Stimulated activated CD4-positive, alpha-beta T cell treated with anti-CD3 and anti-CD28 coated beads, Interleukin-4, amount 100 ng/mL, for 4 hours (primary cell): ENCODE measurements at places on chromosomes 11 and 22.

- no peak for DNase-seq
Measured at GRCh38 chr11:83063073-83063754, 8.5 kb downstream of the RAB30 start.

GRCh38 chr11:69013009-69013951 is at the start of gene MRGPRF:
Gene MRGPRF (minus strand): TSS chr11:69013246. CDS start chr11:69009901, 3,345 bp downstream.
- no peak for DNase-seq

GRCh38 chr22:46675938-46676337 is 55.8 kb downstream of the GRAMD4 start:
- DNase-seq = no peak

GRCh38 chr11:122933416-122933815 is 48.2 kb downstream of the BSX start:
- no peak for DNase-seq

- no peak for DNase-seq
Measured at GRCh38 chr11:120715239-120715638, 203.7 kb downstream of the GRIK4 start.

DNA sequence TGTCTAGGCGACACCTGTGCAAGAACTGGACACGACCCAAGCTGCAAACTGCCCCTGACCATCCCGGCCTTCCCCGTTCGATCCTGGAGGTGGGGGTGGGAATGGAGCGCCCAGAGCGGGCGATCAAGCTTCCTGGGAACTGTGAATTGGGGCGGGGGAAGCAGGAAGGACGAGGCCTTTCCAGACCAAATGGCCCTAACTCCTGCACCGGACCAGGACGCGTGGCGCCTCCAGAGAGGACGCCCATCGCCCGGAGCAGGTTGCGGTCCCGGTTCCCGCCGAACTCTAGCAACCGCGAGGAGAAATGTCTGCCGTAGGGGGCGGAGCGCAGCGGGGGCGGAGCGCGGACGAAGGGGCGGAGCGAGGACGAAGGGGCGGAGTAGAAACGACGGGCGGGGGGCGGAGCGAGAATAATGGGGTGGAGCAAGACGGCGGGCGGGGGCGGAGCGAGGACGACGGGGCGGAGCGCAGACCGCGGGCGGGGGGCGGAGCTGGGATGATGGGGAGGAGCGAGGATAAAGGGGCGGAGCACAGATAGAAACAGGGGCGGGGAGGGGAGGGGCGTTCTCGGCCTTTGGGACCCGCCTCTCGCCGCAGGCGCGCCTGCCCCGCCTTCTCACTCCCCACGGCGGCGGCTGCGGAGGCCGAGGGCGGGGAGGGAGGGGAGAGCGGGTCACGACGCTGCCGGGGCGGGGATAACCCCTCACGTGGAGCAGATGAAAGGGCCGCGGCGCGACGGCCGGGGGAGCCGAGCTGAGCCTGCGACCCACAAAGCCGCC is at the start of gene ZNRF3:
Gene ZNRF3 (plus strand): TSS at position 695 of the 779 bp plus-strand sequence. CDS start 195 bp downstream, outside the sequence.
- DNase-seq = peak; percentile 90

GRCh38 chr11:110862407-110862806 is 150.2 kb upstream of the ARHGAP20 start:
- no peak for DNase-seq

DNA sequence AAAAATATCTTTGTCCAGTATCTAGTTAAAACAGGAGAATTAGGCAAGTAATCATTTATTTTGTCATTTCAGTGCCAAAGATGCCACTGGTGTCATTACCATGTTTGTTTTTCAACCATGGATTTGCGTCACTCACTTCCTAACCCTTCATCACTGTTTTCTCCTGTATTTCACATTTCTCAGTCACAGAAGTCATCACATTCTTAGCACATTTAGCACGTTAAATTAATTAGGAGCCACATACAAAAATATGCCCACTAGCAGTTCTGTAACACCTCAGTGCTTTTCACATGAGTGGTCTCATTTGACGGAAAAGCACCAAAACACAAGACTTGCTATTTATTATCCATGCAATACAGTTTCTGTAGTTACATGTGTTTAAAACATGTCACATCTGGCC is 546.0 kb downstream of the METTL15 start:
- DNase-seq = no peak

DNA sequence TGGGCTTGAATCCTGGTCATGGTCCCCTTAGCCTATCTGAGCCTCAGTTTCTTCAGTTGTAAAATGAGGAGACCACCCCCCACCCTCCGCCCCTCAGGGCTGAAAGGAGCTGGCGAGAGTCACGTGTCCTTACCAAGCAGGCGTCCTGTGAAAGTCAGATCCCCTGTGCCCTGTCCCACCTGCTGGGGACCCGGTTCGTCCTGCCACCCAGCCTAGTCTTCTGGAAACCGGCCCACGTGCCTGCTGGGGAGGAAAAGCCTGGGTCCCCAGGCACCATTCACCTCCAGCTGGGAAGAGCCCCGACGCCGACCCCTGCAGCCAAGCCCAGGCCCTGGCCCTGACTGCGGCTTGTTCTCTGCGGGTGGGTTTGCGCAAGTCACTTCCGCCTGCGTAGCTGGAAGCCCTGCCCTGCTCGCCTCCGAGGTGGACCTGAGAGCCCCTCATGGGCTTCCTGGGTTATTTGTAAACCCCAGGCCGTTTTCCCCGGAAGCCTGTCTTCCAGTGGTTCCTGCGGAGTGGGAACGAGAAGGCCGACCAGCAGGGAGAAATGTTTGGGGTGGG is 679 bp upstream of the SSH3 start:
- no peak for DNase-seq

- peak; percentile 61 for DNase-seq
Measured at GRCh38 chr22:42856179-42856864, 751 bp downstream of the ARFGAP3 start.

DNA sequence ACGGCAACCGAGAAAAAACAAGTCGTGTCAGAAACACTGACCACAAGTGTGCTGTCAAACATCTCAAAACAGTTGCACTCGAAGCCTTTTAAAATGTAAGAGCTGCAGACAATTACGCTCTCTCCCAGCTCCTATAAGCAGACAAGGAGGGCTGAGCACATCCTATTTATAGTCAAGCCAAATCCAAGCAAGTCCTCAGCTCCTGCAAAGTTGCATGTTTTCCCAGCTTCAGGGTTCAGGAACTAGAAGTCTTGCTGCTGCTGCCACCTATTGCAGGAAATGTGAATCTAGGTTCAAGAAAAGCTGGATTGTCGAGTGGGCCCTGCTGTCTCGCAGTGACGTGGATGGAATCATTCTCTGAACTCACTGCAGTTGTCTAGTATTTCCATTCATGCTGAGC is 15.5 kb downstream of the EFCAB6 start:
- DNase-seq = no peak

DNA sequence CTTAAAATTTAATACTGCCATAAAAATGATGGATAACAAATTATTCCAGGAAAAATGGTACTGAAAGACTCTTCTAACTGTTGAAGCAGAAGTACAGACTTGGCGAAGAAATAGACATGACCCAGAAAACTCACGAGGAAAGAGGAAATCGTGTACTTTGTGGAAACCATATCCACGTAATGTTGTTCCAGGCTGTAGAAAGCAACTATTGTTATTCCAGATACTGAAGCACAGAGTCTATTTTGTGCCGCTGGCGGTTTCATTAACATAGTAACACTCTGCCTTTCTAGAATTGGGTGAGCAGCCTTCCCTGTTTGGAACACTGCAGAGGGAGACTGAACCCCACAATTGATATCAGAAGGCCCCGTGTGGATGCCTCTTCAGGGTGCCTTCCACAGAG is 310.6 kb downstream of the TBC1D22A start:
- DNase-seq = no peak

GRCh38 chr22:29342577-29343312 is 27.2 kb upstream of the RASL10A start:
- DNase-seq = no peak

DNA sequence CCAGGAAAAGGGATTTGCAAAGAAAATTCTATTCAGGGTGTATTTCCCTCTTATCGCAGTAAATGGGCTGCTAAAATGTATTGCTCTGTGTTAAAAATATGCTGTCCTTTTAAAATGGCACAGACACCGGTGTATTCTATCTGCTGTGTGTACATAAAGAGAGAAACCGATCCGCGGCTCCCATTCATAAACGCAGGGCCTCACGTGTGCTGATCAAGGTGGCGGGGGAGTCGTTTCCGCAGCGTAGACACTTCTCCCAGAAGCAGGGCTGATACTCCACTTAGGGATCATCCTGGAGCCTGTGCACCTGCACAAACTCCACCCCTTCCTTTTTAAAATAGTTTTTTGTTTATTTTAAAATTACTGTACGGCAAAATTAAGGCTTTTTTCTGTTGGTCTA is 26.1 kb upstream of the IGSF9B start:
- no peak for DNase-seq

GRCh38 chr11:723120-723883 is 17.3 kb downstream of the EPS8L2 start:
- DNase-seq = peak; percentile 49

DNA sequence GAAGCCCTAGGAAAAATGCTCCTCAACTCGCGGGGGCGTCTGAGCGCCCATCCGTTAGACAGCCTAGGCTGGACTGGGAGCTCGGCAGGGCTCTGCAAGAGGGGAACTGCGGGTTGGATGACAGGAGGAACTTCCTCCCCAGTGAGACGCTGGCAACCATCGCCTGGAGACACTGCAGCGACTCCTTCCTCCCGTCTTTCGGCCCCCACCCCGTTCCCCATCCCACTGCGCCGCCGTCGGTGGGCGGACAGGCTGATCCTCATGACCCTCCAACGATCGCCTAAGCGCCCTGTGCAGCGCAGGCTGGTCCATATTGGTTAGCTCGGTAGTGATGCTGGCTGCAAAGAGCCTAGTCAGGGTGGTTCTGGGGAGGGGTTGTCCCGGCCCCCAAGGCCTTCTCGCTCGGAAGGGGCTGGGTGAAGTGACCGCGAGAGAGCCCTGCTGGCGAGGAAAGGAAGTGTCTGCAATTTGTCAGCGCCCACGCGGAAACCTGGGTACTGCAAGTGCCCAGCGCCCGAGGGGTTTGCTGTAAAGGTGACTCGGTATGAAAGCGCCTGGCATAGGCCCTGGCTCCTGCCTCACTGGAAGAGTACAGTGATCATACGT is 638 bp downstream of the NRGN start:
- DNase-seq = peak; percentile 42

GRCh38 chr11:103690356-103690755 is 346.1 kb upstream of the DDI1 start:
- no peak for DNase-seq

- DNase-seq = no peak
Measured at GRCh38 chr22:19599626-19600243, 75.5 kb upstream of the CLDN5 start.

- no peak for DNase-seq
Measured at GRCh38 chr11:90849312-90849711, 626.5 kb upstream of the CHORDC1 start.

GRCh38 chr22:23856721-23857605 is 712 bp upstream of the SLC2A11 start:
- no peak for DNase-seq

GRCh38 chr22:22921575-22921974 is 34.0 kb downstream of the IGLL5 start:
- DNase-seq = no peak

DNA sequence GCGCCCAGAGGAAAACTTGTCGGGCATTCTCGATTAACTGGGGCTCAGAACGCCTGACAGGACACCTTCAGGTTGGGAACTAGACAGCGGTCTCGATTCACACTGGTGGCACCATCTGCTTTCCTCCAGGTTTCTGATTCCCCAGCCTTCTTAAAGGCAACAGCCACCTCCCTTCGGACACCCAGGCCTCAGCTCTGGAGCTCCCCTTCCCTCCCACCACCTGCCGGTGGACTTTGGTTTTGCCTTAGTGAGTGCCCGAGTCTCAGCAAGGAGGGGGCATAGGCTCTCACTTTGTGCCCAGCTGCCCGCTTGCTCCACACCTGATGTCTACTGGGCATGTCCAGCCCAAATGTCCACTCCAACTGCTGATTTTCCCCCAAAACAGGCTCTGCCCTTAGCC is 110.4 kb upstream of the PARVA start:
- DNase-seq = no peak
